ENCODE measurements at places on chromosomes 7 and 10.
A peak's percentile ranks its signal among the peaks of the same experiment; 100 is the strongest.

- no peak for DNase-seq
Observed at GRCh38 chr7:44607141-44608068, 978 bp downstream of the OGDH start.

DNA sequence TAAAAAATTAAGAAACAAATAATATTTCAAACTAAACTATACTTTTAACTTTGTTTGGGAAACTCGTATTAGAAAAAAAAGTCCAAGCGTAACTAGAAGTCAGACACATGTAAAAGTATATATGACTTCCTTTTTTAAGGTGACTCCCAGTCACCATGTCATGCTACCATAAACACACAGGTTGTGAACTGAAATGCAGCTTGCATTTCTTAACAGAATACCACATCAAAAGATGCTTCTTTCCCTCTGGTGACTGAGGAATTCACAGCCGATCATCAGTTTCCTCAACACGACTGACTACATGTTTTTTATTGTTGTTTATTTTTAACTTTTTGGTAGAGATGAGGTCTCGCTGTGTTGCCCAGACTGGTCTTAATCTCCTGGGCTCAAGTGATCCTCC is 445.0 kb downstream of the PARD3 start:
- no peak for DNase-seq

DNA sequence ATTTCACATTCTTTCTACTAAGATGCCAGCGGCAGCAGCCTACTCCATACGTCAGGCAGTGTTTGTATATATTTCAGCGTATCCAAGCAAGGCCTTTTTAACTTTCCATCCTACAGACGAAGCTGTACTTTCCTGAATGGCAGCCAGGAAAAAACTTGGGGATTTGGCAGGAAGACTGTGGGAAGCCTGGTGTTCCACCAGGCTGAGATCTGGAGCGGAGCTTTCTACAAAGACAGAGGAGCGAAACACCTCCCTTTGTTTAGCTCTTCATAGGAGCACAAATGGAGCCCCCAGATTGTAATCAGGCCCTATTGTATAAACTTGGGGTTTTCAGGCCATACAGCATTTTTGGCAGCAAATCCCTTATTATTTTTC is 143.8 kb downstream of the TES start:
- DNase-seq = peak; percentile 20

GRCh38 chr10:88582411-88582805 is 710 bp downstream of the RNLS start:
- DNase-seq = no peak

- peak; percentile 49 for DNase-seq
Observed at GRCh38 chr10:69239816-69240434, 19.8 kb downstream of the HKDC1 start.

GRCh38 chr10:125451319-125451718 is 231.6 kb downstream of the TEX36 start:
- no peak for DNase-seq

DNA sequence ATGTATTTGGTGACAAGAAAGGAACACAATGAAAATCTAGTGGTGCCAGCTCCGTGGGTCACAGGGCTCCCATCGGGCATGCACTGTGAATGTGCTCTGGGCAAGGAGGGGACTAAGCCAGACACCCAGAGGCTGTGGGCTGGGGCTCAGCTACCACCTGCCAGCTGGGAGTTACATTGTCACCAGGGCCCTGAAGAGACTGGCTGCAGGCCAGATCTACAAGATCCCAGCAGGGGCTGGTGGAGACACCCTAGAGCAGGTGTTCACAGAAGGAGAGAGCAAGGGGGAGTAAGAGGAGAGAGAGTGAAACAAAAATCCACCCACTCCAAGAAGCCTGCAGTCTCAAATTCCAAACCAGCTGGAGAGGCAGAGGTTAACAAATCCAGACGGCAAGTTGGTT is 116.6 kb upstream of the ADCY1 start:
- no peak for DNase-seq

DNA sequence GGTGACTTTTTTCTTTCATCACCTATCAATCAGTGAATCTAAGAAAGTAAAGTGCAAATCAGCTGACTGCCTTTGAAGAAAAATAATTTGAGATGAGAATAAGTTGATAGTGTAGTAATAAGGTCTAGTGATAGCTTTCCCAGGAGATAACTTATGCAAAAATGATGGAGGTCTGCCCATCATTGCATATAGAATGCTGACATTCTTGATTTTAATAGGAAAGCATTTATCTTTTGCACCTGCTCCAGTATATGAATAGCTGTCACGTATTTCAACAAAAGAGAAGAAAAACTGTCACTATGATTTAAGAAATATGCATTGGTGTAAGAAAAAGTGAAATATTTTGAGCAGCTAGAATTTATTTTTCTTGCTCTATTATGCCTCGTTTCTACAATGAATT is 46.8 kb downstream of the PTTG1IP2 start:
- DNase-seq = no peak

GRCh38 chr7:115477193-115477651 is 553.3 kb downstream of the TFEC start:
- no peak for DNase-seq

- DNase-seq = no peak
Observed at GRCh38 chr7:101457001-101457750, 94.5 kb downstream of the COL26A1 start.

GRCh38 chr7:80614851-80615271 is 23.6 kb upstream of the CD36 start:
- peak; percentile 28 for DNase-seq

GRCh38 chr10:108894402-108895301 is 1028.7 kb downstream of the XPNPEP1 start:
- no peak for DNase-seq

GRCh38 chr10:72066318-72067284 is 21.8 kb downstream of the SPOCK2 start:
- peak; percentile 22 for DNase-seq

DNA sequence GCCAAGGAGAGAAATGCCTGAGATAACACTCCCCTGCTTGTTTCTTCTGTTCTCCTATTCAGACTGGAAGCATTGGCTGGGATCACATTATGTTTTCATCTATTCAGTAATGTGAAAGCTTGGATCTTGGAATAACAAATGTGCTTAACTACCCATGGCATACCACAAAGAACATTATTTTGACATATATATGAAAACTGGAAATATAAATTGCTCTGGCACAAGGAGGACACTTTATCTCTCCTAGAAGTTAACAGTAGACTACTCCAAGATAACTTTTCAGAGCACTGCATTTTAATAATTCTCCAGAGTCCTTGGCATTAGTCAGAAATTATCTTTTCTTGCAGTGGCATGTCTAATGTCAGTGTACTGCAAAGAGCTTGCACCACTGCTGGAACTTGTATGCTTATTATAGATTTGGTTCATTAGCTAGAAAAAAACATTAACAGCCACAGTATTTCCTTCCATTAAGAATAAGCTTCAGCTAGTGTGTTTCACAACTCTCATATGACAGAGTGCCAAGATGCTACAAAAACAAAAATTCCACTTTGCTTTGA is 169.3 kb upstream of the LRRN3 start:
- DNase-seq = no peak

- DNase-seq = no peak
Observed at GRCh38 chr10:14837003-14837756, 657 bp downstream of the CDNF start.

DNA sequence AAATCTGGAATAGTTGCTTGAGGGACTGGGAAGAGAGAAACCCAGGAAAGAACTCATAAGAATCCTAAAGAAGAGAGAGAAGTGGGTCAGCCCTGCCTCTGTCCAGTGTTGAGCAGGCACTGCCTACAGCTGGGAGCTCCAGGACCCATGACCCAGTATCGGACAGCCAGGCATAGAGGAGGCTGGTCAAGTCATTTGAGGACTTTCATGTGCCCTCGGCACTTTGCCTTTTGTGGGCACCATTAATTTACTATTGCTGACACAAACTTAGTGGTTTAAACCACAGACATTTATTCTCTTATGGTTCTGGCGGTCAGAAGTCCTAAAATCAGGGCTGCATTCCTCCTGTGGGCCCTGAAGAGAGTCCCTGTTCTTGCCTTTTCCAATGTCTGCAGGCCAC is 60.3 kb downstream of the CPXM2 start:
- no peak for DNase-seq

- no peak for DNase-seq
Observed at GRCh38 chr7:106451171-106451570, 166.4 kb upstream of the NAMPT start.

- no peak for DNase-seq
Observed at GRCh38 chr7:75840029-75840428, 26.4 kb upstream of the CCL24 start.

DNA sequence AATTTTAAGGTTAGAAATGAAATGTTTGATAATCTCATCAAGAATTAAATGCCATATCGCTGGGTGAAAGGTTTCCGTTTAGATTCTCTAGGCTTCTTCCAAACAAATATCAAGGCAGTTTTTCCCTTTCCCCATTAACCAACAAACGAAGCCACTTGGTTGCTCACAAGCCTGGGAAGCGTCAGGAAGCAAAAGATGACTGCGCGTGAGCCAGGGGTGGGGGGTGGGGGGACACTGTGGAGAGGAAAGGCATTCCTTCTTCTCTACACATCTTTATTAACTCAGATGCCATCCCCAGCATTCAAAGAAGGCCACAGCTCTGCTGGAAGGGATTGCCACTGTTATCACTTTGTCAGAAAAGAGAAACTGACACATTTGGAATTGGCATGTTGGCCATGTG is 207.1 kb downstream of the TRIL start:
- peak; percentile 17 for DNase-seq

DNA sequence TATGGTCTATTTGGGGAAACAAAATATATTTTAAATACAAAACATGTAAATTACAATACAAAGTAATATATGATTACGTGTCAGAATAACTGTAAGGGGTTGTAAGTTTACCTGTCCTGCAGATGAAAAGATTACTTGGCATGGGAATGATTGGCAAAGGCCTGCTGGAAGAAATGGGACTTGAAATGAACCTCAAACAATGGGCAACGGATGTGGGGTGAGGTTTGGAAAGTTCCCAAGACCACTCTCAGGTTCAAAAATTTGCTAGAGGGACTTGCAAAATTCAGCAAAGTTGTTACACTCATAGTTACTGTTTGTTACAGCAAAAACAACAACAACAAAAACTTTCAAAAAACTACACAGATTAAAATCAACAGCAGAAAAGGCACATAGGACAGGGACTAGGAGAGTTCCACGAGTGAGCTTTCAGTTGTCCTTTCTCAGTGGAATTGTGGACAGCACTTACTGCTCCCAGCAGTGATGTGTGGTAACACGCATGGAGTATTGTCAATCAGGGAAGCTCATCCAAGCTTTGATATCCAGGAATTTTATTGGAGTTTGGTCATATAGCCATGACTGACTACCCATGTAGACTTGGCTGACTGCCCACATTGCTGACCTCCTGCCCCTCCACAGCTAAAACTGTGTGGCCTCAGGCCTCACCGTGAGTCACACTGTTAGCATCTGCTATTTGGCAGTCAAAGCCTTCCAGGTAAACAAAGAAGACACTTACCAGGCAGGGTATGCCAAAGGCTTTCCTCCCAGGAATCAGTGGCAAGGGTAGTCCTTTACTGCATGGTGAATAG is 43.8 kb downstream of the EXOC6 start:
- peak; percentile 93 for DNase-seq
